H1 (cell line): ENCODE measurements at places on chromosomes 13 and 19. TPM values are rescaled to one million over a fixed set of nuclear protein-coding genes. Genes with fewer than 3 reads are reported as not detected.

CYSLTR2 gene
- not detected in 2 replicates for total RNA-seq

- no peak for DNase-seq
These were observed 5.9 kb upstream of the SRRM5 start for GRCh38 chr19:43605875-43606568.

GRCh38 chr19:45100201-45100600 is 7.2 kb downstream of the PPP1R37 start:
- no peak for DNase-seq

GRCh38 chr13:74574964-74575728 is 440.9 kb upstream of the KLF12 start:
- DNase-seq, result no peak

DNA sequence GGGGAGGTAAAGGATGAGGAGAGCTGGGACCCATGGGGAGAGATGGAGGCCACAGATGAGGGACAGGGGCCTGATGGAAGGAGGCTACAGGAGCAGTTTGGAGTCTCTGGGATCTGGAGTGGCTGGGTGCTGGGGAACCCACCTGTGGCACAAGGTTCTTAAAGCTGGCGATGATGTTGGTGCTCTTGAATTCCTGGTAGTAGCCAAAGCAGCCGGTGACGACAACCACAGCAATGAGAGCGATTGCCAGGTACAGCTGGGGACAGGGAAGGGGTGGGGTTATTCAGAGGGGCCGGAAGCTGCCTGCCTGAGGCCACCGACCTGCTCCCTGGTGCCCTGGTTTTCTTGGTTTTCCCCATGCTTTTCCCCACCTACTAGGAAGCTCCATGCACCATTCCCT is 2.8 kb downstream of the ATP4A start:
- DNase-seq, result no peak
